Liver (tissue), 10 donors: ENCODE measurements at places on chromosomes 5 and 9. TPM values are rescaled to one million over a fixed set of nuclear protein-coding genes. Genes with fewer than 3 reads are reported as not detected.

The GRM6 gene
- total RNA-seq, result not detected

- no peak for DNase-seq
Measured at GRCh38 chr9:93577078-93577974, 942 bp downstream of the PHF2 start.

- DNase-seq, result no peak
Measured at GRCh38 chr5:67435032-67435431, 238.4 kb upstream of the CD180 start.

DNA sequence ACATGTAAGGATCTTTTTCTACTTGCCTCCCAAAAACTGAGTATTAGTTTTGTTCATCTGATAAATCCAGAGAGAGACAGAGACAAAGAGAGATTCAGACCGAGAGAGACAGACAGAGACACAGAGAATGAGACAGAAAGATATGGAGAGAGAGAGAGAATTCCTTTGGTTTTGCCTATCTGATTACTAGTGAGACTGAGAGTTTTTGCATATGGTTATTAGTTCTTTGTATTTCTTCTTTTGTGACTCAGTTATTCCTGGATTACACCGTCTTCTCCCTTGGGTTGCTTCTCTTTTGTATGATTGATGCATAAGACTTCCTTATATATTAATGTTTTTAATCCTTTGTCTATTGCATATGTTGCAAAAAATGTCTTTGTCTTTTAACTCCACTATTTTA is 91.2 kb upstream of the SPATA31C2 start:
- DNase-seq, result no peak

The WNT8A gene
- not detected for total RNA-seq

The SLC4A9 gene
- total RNA-seq, result not detected

DNA sequence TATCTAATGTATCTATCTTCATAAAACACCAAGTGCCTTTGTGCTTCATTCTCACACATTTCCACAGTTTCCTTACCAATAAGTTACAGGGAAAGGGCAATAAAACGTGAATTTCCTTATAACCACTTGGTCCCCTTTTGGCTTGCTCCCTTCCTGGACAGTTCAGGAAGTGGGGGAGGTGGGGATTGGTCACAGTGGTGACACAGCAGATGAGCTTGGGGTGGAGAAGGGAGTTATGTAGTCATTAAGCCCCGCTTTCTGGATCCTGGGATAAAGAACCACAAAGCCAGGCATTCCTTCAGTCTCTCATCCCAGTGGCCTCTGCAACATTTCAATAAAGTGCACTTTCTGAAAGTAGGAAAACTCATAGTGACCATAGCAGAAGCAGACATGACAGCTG is 47.1 kb upstream of the FYB1 start:
- no peak for DNase-seq

GRCh38 chr5:98783051-98783649 is 9.7 kb downstream of the RGMB start:
- no peak for DNase-seq

- no peak for DNase-seq
Measured at GRCh38 chr5:621341-621761, 9.2 kb downstream of the CEP72 start.

GRCh38 chr5:100838048-100838473 is 65.0 kb downstream of the ST8SIA4 start:
- no peak for DNase-seq

The HRCT1 gene
- 0.09 TPM for total RNA-seq

The CAAP1 gene
- total RNA-seq, result 13.4 TPM

The FOXD4L3 gene
- 0.08 TPM for total RNA-seq

The UBE2QL1 gene
- 0.59 TPM for total RNA-seq
